ENCODE measurements at places on chromosomes 12 and 14.

GRCh38 chr12:47882781-47883546 is 21.8 kb downstream of the VDR start:
- H3K27me3 ChIP-seq = no peaks in the 10 kb centered on the region
- H3K27ac ChIP-seq = no peak overlapping the region
- H3K4me1 ChIP-seq = peaks cover 7% of the 10 kb centered on the region

DNA sequence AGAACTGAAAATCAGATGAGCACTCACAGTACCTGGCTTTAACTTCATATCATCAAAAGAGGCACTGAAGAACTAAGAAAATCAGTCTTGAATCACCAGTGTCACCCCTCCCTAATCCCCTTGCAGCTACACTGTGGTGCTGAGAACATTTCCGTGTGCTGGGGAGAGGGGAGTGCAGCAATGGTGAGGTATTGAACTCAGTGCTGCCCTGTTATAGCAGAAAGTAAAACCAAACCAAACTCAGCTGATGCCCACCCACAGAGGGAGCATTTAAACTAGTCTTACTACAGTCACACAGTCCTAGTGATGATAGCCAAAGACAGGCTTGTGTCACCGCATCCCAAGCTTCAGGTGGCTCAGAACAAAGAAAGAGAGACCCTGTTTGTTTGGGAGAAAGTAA is 122.1 kb downstream of the CPNE8 start:
- no peak overlapping the region for H3K4me3 ChIP-seq
- no peaks in the 10 kb centered on the region for H3K4me1 ChIP-seq
- H3K27me3 ChIP-seq = no peaks in the 10 kb centered on the region

DNA sequence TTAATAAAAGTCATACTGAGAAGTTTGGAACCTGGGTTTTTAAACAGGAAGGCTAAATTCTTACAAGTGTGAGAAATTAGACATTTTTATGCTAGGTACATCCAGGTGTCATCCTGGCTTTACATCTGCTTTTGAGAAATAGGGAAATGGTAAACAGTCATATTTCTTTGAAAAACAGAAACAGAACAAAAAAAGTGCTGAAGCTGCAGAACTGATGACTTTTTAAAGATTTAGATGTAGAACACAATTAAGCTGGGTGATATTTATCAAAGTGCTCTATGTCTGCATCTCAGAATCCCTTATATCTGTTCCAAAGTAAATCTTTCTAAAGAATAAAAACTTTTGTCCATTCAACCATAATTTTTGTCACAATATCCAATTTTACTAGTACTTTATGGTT is 282.9 kb upstream of the ATXN7L3B start:
- no peaks in the 10 kb centered on the region for H3K36me3 ChIP-seq
- no peaks in the 10 kb centered on the region for H3K27me3 ChIP-seq
- no peak overlapping the region for H3K4me3 ChIP-seq
- H3K27ac ChIP-seq = no peak overlapping the region

DNA sequence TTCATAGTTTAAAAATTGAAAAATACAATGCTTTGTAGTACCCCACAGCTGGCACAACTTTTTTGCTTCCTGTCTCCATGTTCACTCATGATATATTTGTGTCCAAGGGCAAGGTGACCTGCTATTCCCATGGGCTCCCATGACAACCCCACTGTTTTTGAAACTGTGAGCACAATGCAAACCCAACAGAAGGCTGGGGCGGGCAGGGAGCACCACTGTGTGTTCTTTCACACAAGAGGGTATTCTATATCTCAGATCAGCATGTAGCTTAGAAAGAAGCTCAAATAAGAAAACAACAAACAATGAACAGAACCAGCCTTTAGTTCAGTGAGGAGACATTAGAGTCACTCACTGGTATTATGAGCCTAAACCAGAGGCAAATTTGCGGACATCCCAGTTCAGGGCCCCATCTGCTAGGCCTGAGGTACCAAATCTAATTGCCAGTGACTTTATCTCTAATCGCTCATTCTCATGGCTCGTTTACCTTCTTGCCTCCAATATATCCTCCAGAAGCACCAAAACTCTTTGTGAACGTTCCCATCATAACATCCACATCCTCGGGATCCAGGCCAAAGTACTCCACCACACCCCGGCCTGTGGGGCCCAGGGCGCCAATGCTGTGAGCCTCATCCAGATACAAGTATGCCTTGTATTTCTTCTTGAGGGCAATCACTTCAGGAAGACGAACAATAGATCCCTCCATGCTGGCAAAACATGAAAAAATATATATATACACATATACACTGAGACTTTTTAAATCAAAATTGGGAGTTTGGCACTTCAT is 56.4 kb upstream of the ISM2 start:
- peak overlapping the region; percentile 85 for H3K27ac ChIP-seq
- H3K27me3 ChIP-seq = no peaks in the 10 kb centered on the region

Measured in Karpas-422 (cell line).